Suppressor macrophage treated with lipopolysaccharide for 4 hours (primary cell): ENCODE measurements at places on chromosomes 2 and 18.

GRCh38 chr2:150374492-150374891 lies 113.0 kb downstream of the RND3 start:
- no peak for DNase-seq

GRCh38 chr2:65027616-65028244 lies 28.5 kb upstream of the CEP68 start:
- DNase-seq = peak; percentile 56

- DNase-seq = peak; percentile 27
Measured at GRCh38 chr18:3579701-3580100, 129.7 kb downstream of the TGIF1 start.

- DNase-seq = no peak
Measured at GRCh38 chr18:55362303-55362702, 225.7 kb downstream of the TCF4 start.

DNA sequence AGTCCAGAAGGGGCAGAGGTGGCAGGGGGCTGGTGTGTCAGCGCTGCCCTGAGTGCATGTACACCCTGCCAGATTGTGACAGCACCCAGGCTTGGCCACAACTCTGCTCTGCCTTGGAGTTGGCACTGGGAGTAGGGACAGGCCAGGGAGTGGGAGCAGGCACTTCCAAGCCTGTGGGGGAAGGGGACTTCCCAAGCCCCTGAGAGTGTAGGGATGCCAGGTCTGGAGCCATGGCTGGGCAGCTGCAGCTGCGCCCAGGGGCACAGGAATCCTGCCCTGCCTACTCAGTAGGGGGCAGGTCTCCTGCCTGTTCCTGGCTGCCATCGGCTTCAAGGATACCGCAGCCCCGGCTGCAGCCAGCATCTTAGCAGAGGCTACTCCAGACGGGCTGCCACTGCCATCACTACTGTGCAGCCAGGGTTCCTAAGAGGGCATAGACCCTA lies 109.4 kb downstream of the CALCRL start:
- DNase-seq = no peak

- DNase-seq = no peak
Measured at GRCh38 chr2:213010106-213010779, 141.2 kb downstream of the IKZF2 start.

GRCh38 chr2:156933645-156934225 lies 323.8 kb upstream of the GALNT5 start:
- no peak for DNase-seq

DNA sequence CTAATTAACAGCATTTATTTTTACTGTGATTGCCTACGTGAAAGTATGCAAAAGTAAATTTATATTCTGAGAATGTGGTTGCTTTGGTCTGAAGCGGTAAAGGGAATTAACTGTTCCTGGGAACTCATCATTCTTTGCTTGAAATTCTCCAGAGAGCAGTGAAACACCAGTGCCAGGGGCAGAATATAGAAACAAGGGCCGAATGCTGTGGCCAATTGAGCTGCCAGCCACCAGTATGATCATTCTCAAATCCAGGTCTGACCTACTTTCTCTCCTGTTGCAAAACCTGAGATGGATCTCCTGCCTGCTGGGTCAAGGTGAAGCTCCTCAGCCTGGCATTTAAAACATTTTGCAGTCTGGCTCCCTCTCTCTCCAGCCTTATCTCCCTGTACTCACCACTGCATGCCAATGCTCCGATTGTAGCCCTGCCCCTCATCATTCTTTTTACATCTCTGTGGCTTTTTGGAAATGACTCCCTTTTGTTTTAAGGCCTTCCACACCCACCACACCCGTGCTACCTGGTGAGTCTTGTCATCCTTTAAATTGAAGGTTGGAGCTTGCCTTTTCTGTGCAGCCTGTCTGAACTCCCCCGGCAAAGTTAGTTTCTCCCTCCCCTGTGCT lies 94.5 kb upstream of the TMEM178A start:
- no peak for DNase-seq

DNA sequence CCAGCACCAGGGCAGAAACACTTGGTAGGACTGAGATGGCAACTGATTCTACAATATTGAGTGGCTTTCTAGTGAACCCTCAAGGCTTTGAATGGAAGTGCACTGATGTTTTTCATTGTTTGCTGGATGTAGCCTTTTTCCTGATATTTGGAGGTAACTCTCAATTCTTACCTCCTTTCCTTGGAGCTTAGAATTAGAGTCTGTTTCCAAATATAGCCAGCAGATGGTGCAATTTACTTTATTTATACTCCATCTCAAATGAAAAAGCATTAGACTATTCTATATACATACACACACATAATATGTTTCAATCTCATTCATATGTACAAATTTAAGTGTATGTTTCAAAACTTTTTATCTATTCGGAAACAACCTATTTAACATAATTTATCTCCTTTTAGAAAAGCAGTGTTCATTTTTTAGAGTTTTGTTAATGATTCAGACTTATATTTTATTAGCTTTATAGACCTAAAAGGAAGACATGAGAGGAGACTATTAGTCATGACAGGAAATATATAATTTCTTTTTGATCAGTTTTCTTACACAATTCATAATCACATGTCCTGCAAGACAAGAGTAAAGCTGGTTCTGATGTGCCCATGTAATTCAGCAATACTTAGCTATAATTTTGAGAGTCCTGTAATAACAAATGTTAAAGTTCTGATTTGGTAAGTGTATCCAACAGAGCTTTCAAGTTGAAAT lies 124.8 kb downstream of the NUP35 start:
- peak; percentile 27 for DNase-seq

DNA sequence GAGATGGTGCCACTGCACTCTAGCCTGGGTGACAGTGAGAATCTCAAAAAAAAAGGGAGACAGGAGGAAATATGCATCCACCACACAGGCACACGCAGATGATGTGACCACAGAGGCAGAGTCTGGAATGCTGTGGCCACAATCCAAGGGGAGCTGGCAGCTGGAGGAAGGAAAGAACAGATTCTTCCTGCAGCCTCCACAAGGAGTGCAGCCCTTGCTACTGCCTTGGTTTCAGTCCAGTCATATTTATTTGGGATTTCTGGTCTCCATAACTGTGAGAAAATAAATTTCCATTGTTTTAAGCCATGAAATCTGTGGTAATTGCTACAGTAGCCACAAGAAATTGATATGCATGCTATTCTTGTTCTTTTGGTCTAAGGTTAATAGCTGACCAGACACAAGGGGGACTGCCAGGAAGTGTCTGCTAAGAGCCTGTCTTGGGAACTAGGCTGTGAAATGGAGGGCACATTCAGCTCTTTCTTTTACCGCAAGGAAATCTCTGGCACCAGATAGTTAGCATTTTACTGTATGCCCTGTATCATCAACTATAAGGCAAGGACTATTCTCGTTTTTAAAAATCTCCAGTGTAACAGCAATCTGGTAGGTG lies 133.1 kb upstream of the SEC11C start:
- no peak for DNase-seq

DNA sequence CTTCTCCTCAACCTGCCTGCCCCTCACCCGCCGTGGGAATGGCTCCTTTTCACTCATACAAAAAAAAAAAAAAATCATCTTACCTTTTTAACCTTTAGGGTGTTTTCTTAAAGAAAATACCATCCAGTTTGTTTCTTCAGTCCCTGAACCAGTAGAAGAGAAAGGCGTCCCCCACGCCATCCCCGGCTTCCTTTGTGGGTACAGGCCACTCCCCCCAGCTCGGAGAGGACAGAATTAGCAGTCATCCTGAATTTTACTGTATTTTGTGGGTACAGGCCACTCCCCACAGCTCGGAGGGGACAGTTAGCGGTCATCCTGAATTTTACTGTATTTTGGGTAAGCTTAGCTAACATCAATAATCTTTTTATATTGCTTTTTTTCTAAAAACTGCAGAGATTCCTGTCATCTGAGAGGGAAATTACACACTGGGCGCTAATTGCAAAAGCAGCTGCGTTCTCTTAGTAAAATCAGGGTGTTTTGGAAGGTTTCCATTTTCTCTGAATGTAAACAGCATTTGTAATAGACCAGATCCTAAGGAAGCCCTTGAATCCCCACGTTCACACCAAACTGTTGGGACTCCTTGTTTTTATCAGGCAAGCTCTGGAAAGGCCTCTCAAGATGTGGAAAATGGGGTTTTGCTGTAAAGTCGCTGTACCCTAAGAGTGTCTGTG lies 72.5 kb downstream of the NFATC1 start:
- no peak for DNase-seq

DNA sequence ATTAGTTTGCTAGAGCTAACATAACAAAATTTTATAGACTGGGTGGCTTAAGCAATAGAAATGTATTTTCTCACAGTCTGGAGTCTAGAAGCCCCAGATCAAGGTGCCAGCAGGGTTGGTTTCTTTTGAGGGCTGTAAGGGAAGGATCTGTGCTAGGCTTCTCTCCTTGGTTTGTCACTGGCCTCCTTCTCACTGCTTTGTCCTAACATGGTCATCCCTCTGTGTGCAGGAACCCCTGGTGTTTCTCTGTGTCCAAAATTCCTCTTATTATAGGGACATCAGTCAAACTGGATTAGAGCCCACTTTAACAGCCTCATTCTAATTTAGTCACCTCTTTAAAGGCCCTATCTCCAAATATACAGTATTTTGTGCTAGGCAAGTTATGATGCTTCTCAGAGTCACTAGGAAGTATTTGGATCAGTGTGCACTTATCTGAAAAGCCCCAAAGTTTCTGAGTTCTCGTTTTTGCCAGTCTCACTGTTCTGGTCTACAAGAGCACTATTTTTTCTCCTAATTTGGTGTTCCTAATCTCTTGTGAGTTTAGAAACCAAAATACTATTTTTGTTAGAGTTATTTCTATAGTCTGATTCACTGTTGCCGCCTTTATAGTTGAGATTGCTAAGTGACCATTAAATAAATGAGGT lies 29.0 kb downstream of the ZC3H6 start:
- no peak for DNase-seq

GRCh38 chr2:155309483-155309882 lies 611.0 kb downstream of the KCNJ3 start:
- no peak for DNase-seq

DNA sequence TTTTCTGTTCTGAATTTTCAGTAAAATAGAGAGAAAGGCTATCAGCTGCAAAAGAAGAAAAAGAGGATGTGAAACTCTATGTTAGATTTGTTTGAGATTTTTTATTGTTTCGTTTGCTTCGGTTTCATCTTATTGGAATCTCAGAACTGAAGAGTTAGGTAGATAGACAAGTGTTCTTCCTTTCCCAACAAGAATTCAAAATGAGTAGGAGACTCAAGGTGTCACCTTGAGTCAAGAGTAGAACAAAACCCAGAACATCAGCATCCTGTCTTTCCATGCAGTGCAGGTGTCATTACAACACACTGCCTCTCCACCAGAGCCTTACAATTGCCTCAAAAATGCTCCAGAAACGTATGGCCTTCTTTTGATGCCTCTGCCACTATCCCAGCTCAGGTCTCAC lies 21.1 kb downstream of the NBAS start:
- peak; percentile 4 for DNase-seq

DNA sequence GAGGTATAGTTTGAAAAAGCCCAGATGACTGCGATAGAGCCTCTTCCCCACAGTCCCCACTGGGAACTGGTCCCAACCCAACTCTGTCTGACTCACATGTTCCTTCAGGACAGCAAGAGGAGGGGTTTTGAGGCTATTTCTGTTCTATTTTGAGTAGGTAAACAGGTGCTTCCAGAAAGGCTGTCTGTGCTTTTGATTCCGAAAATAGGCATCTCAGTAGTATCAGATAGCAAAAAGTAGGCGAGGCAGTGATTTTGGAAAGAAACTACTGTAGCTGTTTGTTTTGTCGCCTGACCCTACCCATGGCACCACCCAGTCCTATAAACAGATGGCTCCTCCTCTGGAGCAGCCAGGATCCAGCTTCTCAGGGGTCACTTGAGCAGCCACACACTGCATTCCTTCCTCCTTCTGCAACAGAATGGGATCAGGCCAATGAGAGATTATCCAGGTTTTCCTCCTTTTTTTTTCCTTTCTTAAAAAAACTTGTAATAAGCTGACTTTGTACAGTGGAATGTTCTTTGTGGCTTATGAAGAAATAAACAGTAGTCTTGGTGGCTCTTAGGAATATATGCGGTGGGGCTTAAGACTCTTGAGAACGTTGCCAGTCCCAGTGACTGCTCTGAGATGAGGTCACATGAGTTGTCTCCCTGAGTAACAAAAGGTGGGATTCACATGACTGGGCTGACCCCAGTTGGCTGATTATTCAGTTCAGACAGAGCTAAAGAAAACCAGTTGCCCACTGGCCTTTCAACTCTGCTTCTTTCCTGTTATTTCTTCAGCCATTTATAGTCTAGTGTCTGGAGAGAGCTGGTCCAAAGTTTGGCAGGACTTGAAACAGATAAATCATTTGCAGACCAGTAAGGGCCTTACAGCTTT lies 98.6 kb downstream of the KCNS3 start:
- no peak for DNase-seq

DNA sequence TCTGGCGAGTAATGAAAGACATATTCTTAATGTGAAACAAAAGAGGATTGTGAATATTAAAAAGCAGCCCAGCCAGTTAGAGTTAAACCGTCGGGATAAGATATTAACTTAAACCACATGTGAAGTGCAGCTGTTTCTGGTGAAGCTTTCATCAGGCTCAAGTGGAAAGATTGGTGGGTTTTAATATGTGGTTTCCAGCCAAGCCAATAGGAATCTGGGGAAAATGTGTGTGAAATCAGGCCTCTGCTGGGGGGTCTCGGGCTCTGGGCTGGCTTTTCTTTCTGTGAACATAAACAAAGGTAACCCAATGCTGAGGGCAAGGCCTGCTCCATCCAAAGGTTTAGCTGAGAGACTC lies 279.6 kb downstream of the SLC4A3 start:
- DNase-seq = no peak

DNA sequence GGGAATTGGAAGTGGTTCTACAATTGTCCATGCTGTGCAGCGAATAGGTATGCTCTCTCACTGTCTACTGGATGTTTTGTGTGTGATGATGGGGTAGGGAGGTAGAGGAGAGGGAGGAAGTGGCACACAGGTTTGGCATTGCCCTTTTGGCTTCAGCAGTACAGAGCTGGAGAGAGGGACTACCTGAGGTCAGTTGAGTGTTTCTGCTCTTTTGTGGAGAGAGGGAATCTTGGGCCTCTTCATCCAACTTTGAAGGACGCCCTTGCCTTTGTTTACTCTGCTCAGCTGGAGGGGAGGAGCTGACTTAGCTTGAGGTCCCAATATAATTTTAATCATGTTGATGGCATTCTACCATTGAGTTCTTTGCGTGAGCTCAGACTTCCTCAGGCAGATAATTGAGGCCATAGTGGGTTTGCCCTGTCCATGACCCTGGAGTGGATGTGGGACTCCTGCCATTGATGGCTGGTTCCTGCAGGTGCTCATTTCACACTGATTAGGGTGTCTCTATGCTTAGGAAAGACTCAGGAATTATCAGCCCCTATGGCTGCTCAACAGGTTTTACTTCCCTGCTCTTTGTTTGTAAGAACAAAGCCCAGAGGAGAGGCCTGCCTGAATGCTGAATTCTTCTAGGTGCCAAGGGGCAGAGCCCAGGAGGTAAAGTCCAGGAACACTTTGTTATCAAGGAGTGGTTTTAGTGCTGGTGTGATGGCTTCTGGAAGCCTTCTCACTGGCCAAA lies 7.2 kb downstream of the RPIA start:
- DNase-seq = no peak

- DNase-seq = no peak
Measured at GRCh38 chr2:153870308-153870707, 1.4 kb upstream of the GALNT13 start.

GRCh38 chr2:120177973-120178372 lies 45.2 kb downstream of the TMEM185B start:
- no peak for DNase-seq
